Stimulated activated CD8-positive, alpha-beta memory T cell treated with anti-CD3 and anti-CD28 coated beads, Interleukin-7, amount 100 ng/mL, for 1 hour (primary cell): ENCODE measurements at places on chromosomes 5 and 9.

GRCh38 chr9:14985419-14985818 is 75.2 kb upstream of the FREM1 start:
- no peak for DNase-seq

GRCh38 chr5:148856424-148856823 is 30.0 kb downstream of the ADRB2 start:
- no peak for DNase-seq

- no peak for DNase-seq
Observed at GRCh38 chr9:98291820-98292219, 36.4 kb upstream of the TBC1D2 start.

DNA sequence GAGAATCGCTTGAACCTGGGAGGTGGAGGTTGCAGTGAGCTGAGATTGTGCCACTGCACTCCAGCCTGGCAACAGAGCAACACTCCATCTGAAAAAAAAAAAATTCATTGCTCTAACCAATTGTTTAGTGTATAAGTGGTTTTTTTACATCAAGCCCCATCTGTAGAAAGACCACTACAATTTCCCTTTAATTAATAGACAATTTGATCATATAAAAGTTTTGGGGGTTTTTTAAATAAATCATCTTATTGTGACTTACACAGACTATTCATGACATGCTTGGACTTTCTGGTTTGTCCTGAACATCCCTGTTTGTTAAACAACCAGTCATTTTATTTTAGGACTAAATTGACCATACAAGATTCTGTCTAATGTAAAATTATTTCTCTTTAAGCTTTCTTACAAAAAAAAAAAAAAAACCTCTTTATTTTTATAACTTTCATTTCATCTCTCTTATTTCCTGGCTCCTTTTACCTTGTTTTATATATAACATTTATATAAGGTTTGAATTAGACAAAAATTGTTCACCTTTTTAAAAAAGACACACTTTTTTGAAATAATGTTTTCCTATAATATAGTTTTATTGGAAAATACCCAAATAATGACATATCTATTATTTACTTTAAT is 9.8 kb upstream of the FANCC start:
- DNase-seq, result no peak

DNA sequence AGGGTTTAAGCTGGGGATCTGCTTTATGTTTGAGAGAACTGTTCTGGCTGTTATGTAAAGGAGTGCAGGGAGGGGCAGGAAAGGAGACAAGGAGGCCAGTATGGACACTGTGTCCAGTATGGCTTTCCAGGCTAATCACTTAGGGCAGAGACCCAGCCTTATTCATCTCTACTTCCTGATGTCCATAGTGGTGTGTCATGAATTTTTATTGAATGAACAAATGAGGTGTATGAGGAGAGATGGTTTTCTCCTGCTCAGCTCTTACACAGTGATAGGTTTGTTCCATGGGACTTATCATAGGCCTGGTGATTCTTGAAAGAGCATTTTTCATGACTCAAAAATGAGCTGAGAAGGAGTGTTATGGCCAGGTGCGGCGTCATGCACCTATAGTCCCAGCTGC is 20.5 kb upstream of the FGFR4 start:
- DNase-seq, result no peak

DNA sequence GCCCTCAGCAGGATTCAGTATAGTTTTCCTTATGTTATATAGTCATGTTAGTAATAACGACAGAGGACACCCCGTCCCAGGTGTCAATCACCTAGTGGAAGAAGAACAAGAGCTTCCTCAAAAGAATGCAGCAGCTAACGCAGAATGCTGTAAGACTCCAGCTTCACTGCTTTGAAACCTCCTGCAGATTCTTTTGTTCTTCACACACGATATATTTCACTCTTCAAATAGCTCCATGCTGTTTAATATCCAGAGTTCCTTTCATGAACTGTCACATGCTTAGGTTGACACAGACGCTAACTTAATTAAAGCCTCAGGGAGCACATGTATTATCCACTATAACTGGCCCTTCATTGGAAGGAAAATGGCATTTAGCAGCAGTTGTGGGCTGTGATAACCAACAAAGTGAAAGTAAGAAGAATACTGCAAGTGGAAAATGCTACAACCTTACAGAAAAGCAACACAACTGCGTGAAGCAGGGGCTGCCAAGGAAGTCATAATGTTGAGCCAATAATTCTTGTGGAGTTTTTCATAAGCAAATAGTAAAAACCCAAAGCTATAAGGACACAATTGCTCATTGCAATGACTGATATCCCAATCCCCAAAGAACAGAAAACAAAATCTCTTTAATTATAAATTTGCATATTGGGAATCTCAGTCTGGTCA is 387.5 kb downstream of the PLK2 start:
- no peak for DNase-seq

- no peak for DNase-seq
Observed at GRCh38 chr5:179180061-179180610, 120.0 kb downstream of the ZNF354C start.

DNA sequence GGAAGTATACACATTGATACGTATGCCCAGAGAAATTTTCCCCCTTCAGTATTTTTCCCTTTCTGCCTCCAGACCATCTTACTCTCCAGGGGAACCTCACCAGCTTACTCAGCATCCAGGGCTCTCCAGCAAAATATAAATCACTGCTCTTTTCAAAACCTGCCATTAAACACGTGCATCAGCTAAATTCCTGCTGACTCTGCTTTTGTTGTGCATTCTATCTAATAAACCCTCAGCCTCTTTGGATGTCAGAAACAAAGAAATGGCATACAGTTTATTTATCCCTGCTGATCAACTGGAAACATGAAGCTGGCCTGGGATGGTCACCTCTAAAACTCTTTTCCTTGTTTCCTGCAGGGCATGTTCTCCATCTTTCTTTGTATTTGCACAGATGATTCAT is 126.8 kb downstream of the TRPM3 start:
- no peak for DNase-seq

GRCh38 chr5:65413822-65414221 is 67.9 kb downstream of the ADAMTS6 start:
- no peak for DNase-seq

GRCh38 chr5:98753507-98753906 is 20.0 kb upstream of the RGMB start:
- DNase-seq, result no peak

- no peak for DNase-seq
Observed at GRCh38 chr9:14903040-14903439, 7.2 kb downstream of the FREM1 start.

DNA sequence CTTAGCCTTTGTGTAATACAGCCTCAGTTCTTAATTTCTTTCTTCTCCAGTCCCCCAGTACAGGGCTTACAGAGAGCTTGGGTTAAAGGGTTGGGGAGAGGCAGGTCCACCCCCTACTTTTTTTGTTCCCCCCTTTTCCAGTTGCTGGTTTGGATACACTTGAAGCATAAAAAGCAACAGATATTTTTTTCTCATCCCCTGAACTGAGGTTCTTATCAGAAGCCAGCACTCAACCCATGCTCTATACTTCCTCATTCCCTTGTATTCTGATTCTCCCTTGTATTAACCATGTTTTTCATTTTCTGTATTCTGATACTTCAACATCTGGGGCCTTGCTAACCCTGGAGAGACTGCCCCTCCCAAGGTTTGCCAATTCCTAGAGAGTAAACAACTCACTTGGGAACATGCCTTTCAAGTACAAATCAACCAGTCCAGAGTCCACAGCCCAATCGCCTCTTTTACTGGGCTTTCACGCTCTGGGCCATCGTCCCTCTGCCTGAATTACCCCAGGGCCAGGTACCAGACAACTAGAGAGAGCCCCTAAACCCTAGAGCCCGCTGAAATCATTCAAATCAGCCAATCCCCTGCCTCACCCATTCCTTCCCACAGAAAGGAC is 333.4 kb upstream of the PUM3 start:
- no peak for DNase-seq

DNA sequence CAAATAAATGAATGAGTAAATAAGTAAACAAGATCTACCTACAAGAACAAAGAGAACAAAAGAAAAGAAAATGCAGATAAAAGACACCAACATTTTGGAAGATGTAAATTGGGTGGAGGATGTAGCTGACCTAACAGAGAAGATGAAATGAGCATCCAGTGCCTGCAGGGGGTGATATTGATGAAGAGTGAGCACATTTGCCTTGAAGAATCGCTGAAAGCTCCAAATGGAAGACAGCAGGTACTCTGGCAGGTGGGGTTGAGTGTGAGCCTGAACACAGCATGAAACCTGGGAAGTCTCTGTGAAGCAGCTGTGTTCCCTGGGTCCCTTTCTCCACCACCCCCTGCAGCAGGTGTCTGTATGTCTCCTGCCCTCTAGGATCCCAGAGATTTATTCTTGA is 125.6 kb downstream of the NXNL2 start:
- no peak for DNase-seq

DNA sequence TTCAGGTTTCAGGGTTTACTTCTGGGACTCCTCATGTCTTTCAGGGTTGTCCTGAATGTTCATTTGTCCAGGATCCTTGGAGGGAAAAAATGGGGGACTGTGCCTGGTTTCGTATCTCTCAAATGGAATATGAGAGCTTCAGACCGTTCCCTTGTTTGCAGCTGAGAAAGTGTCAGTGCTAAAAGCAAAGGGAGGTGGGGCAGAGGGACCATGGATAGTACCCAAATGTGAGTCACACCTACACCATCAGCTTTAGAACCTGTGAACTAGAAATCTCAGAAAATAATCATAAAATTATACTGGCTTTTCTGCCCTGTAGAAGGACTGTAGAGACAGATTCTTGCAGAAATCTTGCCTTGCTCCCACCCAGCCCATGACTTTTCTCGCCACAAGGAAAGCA is 84.3 kb upstream of the TAF11L2 start:
- DNase-seq, result no peak

- DNase-seq, result no peak
Observed at GRCh38 chr9:3281399-3281798, 244.4 kb downstream of the RFX3 start.

DNA sequence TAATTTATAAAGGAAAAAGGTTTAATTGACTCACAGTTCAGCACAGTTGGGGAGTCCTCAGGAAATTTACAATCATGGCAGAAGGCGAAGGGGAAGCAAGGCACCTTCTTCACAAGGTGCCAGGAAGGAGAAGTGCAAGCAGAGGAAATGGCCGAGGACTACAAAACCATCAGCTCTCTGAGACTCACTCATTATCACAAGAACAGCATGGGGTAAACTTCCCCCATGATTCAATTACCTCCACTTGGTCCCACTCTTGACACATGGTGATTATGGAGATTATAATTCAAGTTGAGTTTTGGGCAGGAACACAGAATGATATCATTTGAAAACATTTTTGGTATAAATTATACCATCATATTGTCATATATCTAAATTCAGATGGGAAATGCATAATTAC is 934.7 kb downstream of the CDH12 start:
- DNase-seq, result no peak

DNA sequence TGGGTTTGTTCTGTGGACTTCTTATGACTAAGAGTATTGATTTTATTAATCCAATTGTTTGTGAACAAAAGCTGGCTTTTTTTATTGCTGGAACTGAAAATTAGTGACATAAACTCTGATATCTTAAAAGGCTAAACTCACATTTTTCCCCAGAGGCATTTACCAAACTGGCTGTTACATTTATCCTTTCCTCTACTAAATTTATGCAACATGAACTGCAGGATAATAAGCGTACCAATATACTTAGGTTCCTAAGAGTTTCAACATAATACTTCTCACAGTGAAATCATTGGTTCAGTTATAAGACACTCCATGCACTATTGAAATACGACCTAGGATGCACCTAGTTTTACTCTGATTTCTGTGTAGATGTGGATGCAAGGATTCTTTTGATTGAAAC is 560.8 kb upstream of the WWC1 start:
- no peak for DNase-seq

DNA sequence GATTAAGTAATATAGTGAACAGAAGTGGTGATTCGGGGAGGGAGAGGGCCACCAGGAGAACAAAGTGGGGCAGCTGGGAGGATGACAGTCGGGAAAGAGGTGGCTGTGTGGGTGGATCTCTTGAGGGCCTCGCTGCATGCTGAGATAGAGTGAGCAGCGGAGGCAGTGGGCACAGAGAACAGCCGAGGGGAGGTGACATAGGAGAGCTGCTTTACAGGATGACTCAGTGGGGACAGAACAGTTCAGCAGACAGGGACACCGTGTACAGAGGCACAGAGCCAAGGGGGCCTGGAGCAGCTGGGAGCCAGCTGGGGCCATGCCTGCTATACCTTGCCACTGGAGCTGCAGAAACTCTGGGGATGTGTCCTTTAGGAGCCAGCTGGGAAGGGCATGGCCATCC is 273.9 kb downstream of the GADD45G start:
- no peak for DNase-seq

- no peak for DNase-seq
Observed at GRCh38 chr9:87088192-87088591, 140.9 kb upstream of the GAS1 start.

GRCh38 chr5:178182158-178182876 is 4.9 kb downstream of the GMCL2 start:
- DNase-seq, result no peak

DNA sequence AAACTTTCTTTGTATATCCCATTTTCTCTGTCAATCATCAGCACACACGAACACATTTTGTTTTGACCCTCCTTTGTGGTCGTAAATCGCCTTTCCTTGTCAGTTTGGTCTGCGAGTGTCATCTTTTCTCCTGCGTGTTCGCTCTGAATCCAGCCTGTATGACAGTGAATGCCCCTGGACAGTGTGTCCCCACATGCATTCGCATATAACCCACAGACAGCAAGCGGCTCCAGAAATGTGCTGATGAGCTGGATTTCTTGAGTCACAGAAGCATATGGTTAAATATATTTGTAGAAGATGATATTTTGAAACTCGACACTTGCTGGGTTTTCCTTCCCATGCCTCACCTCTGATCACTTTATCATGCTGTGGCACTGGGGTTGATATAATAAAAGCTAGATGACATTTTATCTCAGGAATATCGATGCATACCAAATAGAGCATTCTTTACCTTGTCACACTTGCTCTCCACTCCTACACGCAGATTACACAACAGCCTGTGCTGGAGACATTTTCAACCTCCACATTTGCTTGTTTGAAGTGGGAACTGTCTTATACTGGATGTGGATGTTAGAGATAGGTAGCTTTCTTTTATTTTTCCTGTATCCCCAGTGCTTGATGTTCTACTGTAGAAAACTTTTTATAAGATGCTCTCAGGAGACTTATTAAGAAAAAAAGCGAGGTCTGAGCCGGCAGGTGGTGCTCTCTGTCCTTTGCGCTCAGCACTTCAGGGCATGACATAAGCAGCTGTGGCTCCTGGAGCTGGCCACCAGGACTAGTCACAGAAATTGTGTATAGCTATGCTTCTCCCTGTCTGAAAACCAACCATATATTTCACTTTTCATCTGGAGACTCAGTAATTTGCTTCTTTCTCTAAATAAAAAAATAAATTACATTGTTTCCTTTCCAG is 215.1 kb downstream of the SH3GL2 start:
- no peak for DNase-seq

- no peak for DNase-seq
Observed at GRCh38 chr5:6587171-6587570, 45.7 kb downstream of the NSUN2 start.

GRCh38 chr5:177507596-177508220 is 1.9 kb downstream of the DOK3 start:
- no peak for DNase-seq

DNA sequence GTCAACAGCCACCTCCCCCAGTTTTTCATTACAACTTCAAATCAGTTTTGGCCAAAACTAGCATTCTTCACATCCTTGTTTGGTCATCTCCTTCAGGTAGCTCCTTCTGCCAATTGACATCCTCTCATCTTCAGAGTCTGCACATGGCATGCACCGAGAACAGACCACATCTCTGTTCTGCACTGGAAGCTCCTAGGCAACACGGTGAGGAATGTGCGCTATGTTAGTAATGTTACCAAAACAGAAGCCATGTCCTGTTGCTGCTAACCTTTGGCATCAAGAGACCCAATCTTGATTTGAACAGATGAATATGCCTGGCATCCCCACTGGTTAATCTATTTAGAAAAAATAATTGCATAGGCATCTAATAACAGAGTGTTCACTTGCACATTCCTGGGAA is 5.1 kb upstream of the HK3 start:
- no peak for DNase-seq
